ENCODE measurements at places on chromosomes 6 and 20.

DNA sequence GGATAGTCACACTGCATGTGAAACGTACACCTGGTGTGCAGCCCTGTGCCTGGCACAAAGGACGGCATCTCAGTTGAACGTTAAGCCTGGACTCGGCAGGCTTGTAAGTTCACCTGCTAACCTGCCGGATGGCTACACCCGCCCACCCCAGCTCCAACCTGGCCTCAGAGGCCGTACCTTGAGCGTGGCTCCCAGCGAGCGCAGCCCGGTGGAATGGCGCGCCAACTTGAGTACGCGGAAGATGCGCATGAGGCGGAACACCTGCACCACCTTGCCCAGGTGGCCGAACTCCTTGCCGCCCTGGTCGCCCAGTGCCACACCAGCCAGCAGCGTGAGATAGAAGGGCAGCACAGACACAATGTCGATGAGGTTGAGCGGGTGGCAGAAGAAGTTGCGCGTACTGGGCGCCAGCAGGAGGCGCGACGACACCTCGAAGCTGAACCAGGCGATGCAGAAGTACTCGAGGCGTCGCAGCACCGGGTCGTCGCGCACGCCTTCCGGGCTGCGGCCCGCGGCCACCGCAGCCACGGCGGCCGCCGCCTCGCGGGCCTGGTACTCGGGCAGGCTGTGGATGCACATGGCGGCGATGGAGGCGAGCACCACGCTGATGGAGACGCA lies 3.3 kb downstream of the KCNS1 start:
- no peak for DNase-seq

DNA sequence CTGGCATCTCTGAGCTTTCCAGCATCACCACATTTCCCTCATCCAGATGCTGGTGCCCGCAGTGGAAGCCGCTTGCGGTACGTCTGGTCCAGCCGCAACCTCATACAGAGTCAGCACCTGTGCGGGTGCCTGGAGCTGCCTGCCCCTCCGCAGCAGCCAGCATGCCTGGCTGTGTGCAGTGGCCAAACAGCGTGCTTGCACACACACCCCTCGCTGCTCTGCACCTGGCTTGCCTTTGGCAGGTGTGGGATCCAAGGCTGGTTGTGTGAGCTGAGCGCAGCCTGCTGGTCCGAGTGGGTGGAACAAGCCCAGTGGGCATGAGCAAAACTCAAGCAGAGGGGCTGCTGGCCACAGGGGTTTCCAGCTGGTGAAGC lies 3.1 kb upstream of the HINT3 start:
- DNase-seq = no peak

DNA sequence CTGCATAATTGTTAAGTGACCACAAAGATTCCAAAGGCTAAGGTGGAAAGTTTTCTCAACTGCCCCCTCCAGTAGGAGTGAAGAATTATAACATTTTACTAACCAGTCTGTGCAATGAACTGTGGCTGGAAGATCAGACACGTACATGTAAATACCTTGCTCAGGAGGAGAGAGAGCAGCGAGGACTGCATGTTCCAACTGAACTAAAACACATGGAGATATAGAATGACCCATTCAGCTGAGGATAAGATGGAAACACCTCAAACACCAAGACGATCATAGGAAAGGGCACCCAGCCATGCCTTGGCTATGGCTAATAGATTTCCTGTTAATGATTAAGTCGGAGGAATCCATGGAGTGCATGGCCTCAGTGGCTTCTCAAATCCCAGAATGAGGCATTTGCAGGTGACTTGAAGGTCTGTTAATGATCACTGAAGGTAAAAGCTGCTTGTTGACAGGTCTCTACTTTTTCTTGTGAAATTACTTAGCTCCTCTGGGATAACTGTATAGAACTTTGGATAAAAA lies 875.6 kb downstream of the TFAP2A start:
- no peak for DNase-seq

- DNase-seq = no peak
These were observed 6.6 kb upstream of the GFRAL start for GRCh38 chr6:55320696-55321086.
